ENCODE measurements at places on chromosomes 4 and X.

- no peak for DNase-seq
Measured at GRCh38 chrX:19072372-19072771, 49.9 kb downstream of the ADGRG2 start.

GRCh38 chr4:59597536-59598329 lies 1602.4 kb upstream of the ADGRL3 start:
- no peak for DNase-seq

- DNase-seq = no peak
Measured at GRCh38 chr4:137644201-137644600, 111.9 kb upstream of the PCDH18 start.

GRCh38 chrX:147693511-147693910 lies 218.2 kb upstream of the FMR1 start:
- DNase-seq = no peak

DNA sequence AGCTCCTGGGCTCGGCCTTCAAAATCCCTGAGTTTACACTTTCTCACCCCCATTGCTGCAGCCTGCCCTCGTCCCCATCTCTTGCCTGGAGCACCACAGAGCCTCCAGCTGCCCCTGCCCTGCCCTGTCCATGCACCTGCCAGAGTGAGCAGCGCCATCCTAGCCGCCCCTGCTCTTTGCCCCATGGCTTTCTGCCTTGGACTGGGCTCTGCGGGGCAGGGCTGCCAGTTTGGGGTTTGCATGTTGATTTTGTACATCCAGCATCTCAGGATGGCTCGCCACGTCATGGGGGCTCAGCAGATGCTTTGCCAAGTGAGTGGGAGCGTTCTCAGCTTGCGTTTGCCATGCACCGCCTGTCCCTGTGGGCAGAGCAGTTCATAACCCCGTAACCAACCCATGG lies 67.1 kb upstream of the HGFAC start:
- DNase-seq = peak; percentile 2

- DNase-seq = no peak
Measured at GRCh38 chr4:143207555-143207954, 22.8 kb downstream of the USP38 start.

GRCh38 chrX:34918856-34919255 lies 23.7 kb upstream of the FAM47B start:
- peak; percentile 28 for DNase-seq

- no peak for DNase-seq
Measured at GRCh38 chr4:72525938-72526337, 43.1 kb downstream of the ADAMTS3 start.

DNA sequence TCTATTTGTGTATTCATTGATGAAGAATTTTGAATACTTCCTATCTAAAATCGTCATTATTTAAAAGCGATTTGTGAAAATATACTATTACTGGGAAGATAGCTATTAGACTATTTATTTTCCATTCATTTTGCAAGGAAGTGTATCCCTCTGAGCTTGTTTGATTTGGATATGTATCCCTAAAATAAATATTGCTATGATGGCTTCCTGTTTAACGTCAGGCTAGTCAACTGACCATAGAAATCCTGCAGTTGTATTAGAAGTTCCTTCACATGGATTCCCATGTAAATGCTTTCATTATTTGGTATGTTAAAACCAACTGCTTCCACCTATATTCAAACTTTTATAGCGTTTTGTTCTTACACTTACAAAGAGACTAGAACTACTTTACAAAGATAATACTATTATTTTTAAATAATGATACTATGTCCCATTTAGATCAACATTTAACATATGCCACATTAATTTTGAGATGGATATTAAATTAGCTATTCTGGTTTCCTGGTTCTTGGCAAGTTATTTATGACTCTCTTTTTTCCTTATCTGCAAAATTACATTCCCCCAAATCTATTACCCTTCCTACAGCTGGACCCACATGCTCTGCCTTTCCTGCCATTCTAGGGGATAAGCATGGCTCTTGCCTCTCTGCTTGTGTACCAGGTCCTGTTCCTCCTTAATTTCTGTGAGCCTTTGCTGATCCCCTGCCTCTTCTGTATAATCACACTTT lies 26.7 kb upstream of the PDE5A start:
- no peak for DNase-seq

DNA sequence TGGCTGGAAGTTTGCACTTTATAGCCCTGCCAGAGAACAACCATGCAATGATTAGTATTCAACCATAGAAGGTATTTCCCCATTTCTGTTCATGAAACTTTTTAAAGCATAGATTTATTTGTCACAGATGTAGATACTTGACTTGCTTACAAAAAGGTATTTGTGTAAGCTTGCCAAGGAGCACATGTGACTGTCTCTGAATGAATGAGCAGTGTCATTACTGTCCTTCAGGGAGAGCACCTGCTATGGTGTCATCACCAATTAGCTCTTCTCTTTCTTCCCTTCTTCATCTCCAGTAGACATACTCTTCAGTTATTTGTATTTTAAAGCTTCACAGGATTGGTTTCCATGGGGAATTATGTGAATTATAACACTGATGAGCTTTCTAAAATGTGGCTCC lies 1064.7 kb upstream of the GRIA3 start:
- DNase-seq = no peak

DNA sequence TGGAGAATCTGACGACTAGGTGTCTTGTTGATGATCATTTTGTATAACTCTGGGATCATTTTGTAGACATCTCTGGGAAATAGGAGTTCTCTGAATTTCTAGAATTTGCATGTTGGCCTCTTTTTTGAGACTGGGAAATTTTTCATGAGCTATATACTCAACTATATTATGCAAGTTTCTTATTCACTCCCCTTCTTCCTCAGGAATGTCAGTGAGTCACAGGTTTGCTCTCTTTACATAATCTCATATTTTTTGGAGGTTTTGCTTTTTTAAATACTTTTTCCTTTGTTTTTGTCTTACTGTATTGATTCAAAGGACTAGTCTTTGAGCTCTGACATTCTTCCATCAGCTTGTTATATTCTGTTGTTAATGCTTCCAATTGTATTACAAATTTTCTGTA lies 1324.2 kb downstream of the TECRL start:
- DNase-seq = no peak

GRCh38 chr4:55561889-55562288 lies 15.2 kb upstream of the CLOCK start:
- DNase-seq = no peak

GRCh38 chr4:148651991-148652390 lies 209.8 kb upstream of the NR3C2 start:
- DNase-seq = no peak

- no peak for DNase-seq
Measured at GRCh38 chr4:101419336-101420135, 72.2 kb upstream of the PPP3CA start.

- no peak for DNase-seq
Measured at GRCh38 chr4:19700992-19701391, 550.7 kb upstream of the SLIT2 start.

DNA sequence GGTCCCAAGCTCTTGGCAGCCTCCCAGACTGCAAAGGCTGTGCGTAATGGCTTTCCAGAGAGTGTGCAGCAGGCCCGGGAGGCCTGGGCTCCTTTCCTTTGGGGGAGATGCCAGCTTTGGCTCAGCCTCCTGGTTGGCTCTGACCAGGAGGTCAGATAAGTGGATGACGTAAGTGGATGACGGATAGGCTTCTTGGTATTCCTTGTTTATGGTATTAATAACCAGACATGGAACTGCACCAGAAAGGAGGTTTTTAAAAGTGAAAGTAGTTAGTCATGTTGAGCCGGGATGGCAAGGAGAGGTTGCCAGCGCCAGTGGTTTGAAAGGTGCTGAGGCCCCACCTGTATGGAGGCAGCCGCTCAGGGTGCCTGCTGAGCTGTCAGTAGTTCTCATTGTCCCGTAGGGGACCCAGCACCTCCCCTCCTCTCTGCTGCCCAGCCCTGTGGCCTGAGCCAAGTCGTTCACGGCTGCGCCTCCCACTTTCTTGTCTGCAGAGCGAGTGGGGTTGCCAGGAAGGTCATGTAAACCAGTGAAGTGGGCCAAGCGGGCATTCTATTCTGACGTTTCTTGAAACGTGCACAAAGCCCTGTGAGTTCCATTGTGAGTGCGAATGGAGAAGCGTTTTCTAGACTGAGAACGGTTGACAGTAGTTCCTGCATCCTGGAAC lies 28.7 kb upstream of the STOX2 start:
- peak; percentile 49 for DNase-seq

GRCh38 chr4:37988670-37989069 lies 28.5 kb downstream of the PTTG2 start:
- DNase-seq = no peak

DNA sequence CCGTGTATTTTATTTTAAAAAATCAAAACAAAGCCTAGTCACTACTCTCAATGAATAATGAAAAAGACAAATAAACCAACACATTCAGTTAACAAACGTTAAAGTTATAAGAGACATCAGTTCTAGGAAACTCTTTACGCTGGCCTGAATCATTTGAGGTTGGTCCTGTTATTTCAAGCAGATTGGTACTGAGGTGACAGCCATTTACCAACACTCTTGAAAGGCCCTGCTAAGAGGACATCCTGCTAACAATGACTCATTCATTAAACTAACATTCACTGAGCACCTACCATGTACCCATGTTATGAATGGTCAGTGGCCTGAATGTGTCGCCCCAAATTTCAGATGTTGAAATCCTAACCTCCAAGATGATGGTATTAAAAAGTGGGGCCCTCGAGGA lies 57.1 kb upstream of the ADGRG2 start:
- DNase-seq = no peak

DNA sequence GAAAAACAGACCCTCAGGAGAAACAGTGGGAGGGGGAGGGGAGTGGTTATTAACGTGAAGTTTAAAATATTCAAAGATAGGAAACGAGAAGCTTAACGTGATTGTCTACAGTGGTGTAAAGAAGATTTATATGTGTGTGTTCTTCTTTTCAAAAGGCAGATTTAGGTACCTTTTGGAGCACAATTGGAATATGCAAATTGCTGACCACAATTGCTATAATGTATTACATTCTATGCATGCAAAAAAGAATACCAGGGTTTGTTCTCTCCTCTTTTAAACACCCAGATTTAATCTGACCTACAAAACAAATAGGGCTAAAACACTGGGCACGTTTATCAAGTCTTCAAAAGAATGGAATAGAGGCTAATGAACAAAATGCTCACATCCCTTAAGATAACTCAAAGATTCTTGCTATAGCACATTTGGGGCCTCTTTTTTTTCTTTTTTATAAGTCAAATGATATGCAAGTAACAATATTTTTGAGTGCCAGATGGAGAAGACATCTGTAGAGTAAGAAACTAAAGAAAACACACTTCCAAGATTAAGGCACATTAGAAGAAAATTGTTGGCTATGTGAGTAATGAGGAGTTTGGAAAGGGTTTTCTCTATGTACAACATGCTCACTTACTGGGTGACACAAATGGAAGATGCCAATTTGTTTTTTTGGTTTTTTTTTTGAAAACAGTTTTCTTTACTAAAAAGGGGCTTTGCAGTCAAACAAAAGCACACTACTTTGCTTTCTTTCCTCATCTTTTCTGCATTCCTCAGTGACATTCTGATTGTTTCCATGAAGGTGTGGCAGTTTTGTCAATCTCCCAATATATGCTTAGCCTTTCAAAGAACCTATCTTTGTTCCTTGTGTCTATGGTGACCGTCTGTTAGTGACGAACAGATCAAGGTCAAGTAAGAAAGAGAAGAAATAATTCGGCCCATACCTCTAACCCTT lies 240.3 kb downstream of the PALLD start:
- DNase-seq = no peak

- no peak for DNase-seq
Measured at GRCh38 chr4:41537292-41537890, 566 bp upstream of the LIMCH1 start.

DNA sequence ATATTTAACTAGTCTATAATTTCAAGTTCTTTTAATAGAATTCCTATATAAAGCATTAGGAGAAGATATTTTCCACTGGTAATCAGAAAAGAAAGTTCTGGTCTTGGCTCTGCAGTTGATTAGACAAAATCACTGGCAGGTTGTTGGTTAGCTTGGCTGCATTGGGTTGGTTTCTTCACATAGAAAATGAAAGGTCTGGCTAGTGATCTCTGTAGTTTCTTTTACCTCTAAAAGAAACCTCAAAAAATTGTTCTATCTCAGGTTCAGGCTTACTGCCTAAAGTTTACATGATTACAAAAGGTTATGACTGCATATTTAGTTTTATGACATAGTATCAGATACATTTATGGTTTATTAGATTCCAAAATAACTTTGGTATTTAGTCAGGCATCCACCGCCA lies 95.8 kb upstream of the NAP1L5 start:
- no peak for DNase-seq

GRCh38 chr4:168028970-168029597 lies 63.3 kb upstream of the ANXA10 start:
- no peak for DNase-seq

DNA sequence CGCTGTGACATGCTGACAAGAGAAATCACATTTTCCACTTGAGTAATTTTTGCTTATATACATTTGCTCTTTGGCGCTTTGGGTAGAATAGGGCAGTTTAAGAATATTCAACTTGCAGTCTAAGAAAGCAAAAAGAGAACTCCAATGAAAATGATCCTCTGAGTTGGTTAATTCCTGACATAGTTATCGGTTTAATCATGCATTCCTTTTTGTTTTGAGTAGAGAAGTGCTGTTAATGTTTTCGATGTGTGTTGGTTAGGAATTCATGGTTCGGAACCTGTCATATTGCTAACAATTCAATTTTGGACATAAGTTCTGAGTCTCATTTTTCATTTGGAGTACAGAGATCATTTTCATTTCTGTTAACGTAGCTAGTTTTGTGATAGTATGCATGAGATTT lies 700.6 kb upstream of the PITX2 start:
- peak; percentile 18 for DNase-seq

GRCh38 chr4:141548791-141549190 lies 87.6 kb upstream of the IL15 start:
- peak; percentile 12 for DNase-seq

DNA sequence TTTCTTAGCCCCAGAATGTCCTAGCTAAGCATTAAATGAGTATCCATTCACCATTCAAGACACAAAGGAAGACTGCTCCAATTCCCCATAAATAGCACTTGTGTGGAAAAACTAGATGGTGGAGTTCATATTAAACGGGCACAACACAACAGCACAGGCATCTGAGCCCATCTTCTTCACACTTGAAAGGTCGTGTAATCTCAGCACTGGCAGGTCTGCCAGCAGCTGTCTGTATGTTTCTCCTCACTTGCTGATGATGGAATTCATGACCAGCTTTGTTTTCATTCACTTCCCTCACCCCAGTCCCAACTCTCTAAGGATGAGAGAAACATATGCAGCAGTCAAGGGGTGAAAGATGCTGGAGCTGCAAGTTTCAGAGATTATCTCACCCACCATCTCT lies 148.7 kb downstream of the AFAP1 start:
- DNase-seq = no peak

- DNase-seq = no peak
Measured at GRCh38 chr4:104967034-104967401, 179.7 kb upstream of the TET2 start.

GRCh38 chr4:15898902-15899301 lies 39.6 kb downstream of the FGFBP1 start:
- no peak for DNase-seq

- no peak for DNase-seq
Measured at GRCh38 chr4:151835467-151835866, 74.7 kb upstream of the GATB start.

- DNase-seq = peak; percentile 45
Measured at GRCh38 chrX:136204571-136204970, 46.6 kb downstream of the MAP7D3 start.
